ENCODE measurements at places on chromosomes 2 and 18.

DNA sequence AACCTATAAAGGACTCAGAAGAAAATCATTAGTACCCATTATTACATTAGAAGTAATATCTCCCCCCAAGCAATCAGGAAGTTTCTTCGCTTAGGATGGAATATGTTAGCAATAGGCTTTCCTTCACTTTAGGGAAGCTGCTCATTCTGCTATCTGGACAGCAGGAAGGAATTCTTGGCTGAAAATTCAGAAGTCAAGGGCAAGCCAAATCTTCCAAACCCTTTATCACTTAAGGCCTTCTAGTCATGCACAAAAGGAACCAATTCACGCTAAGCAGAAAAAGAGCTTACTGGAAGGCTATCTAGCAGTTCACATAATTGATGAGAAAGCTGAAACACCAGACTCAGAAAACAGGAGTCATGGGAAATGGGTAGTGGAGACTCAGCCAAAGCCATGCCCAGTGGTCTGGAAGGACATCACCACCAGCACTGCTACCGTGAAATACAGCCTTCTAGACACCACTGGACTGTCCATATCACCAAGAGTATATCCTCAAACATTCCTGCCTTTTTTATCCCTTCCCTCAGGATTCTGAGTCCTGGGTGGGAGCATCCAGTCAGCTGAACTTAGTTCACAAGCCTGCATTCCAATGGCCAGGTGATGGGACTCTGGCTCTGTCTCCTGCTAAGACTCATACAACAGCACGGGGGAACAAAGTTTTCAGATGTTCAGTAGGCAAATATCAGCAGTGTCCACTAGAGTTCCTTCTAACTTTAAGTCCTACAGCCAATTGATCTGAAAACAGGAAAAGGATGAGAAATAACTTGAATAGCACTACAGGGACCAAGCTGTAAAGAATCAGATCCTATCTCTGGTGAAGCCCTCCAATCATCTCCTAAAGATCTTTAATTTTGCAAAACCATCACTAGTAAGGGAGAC lies 14.8 kb upstream of the ADAM17 start:
- no peak for DNase-seq

GRCh38 chr2:25341011-25341727 lies 556 bp downstream of the DNMT3A start:
- no peak for DNase-seq

DNA sequence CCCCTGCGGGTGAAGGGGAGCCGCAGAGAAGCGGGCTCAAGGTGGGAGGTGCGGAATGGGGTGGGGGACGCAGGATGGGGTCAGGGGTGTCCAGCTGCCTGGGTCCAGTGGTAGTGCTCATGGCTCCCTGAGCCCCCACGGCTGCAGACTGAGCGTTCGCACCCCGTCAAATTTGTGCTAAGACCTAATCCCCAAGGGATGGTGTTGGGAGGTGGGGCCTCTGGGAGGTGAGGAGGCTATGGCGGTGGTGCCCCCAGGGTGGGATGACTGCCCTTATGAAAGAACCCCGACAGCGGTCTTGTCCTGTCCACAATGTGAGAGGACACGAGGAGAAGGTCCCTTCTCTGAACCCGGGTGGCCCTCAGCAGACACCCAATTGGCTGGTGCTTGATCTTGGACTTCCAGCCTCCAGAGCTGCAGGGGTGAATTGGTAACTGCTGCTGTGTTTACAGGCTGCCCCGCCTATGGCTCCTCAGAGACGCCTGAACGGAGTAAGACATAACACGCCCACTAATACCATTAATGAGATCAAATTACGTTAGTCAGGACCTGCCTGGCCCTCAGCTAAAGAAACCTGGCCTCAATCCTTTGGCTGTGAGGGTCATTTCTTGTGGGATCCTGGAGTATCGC lies 42.6 kb downstream of the PXDN start:
- no peak for DNase-seq

- no peak for DNase-seq
Measured at GRCh38 chr2:158305501-158305900, 151.1 kb downstream of the CCDC148 start.

GRCh38 chr2:98137196-98137595 lies 50.2 kb downstream of the VWA3B start:
- no peak for DNase-seq

GRCh38 chr18:22816266-22817176 lies 116.6 kb upstream of the RBBP8 start:
- no peak for DNase-seq

- no peak for DNase-seq
Measured at GRCh38 chr2:206273905-206274304, 558 bp upstream of the ZDBF2 start.

DNA sequence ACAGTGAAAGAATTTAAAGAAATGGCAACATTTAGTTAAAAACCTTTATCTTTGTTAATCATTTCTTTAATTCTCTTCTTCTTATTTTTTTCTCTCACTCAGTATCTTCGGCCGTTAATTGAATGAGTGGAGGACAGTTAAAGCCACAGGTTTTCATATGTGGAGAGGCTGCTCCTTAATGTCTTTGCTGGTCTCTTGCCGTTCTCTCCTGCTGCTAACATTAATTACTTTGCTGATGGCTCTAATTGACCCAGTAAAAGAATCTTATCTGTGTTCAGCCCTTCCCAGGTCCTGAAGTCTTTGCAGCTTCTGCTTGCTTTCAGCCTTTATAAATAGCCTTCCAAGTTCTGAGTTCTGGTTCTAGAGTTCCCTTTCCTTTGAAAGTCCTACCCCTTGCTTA lies 77.1 kb downstream of the ADAM23 start:
- no peak for DNase-seq
